ENCODE measurements at places on chromosomes 7 and 10.

GRCh38 chr7:87852306-87852705 is 23.9 kb downstream of the SLC25A40 start:
- DNase-seq = no peak

DNA sequence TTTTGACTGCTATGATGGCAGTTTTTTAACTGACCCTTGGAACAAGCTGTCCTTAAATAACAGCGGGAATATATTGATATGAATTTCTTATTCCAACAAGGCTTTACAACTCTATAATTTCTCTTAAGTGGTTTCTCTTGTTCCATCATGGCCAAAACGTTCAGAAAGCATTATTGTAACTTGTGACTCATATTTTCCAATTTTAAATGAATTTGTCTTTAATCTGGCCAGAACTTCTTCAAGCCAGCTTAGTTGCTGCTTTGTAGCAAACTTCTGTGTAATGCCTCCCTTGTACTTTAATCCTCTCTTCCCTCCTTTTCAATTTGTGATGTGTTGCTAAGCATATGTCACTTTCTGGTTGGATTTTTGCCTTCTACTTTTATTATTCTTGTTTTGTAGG is 271.9 kb downstream of the KIF20B start:
- no peak for DNase-seq

DNA sequence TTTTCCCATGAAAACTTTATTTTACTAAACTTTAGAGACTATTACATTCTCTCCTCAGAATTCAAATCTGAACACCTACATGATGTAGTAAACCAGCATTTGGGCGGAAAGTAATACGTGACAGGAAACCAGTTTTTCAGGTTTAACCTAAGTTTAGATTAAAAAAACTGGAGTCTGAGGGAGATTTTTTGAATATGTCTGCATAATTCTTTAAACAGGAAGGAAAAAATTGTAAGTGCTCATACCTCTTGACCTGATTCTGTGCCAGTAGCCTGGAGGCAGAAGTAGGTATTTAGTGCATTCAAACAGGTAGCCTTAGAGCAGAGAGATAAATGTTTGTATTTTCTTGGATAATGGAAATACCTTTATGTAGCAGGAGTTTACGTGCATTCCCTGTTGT is 224.3 kb downstream of the MDFIC start:
- DNase-seq = no peak

GRCh38 chr7:94547126-94547525 is 37.5 kb downstream of the CASD1 start:
- DNase-seq = no peak

GRCh38 chr7:35624299-35625186 is 70.4 kb downstream of the HERPUD2 start:
- peak; percentile 42 for DNase-seq

DNA sequence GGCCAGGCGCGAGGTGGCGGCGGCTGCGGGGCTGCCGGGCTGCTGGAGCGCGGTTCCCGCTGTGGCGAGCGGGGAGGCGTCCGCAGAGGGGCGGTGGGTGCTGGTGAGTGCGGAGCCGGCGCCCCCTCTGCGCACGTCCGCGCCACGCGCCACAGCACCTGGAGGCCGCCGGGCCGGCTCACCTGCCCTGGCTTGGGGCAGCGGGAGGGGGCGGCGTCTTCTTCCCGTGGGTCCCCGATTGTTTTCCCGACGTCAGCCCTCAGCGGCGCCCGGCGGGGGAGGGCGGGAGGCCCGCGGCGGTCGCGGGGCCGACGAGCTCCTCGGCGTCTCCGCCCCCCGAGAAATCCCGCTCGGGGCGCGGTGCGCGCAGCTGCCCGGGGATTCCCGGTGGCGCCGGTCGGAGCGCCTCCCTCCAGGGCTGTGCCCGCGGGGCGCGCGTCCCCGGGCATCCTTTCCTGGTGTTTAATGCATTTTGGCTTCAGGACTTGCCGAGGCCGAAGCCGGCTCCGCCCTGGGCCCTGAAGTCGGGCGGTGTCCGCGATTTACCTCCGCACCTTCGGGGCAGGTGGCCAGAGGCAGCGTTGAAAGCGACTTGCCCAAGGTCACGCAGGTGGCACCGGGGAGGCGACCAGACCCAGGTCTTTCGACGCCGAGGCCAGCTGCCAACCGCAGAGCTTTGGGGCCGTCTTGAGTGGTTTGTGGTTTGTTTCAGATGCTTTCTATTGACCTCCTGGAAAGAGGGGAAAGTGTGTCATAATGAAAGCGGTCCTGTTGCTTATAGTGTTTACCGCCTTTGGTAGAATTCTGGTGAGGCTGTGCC is 561 bp downstream of the PLEKHA1 start:
- DNase-seq = peak; percentile 33

- DNase-seq = no peak
Measured at GRCh38 chr10:31871266-31872065, 57.2 kb downstream of the ARHGAP12 start.

DNA sequence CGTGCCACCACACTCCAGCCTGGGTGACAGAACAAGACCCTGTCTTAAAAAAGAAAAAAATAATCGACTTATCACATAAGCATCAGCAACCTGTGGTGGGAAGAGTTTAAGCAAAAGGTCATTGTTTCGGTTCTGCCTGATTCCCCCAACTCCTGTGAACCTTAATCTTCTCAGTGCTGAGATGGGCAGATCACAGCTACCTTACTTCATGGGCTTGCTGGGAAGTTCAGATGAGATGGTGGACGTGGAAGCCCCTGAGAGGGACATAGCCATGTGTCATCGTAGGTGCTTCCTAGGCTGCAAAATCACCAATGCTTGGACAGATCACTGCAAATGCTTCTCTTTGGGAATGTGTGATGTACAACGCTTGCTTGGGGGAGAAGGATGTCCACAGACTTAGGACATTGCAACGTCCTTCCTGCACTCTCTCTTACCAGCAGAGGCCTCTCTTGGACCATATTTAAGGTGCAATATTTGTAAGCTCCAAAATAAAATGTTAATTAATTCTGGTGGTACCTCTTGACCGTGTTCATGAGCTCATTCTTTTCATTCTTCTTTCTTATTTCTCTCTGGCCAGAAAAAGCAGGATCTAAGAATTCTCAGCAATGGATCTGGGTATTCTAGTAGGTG is 8.6 kb downstream of the GJD4 start:
- no peak for DNase-seq

DNA sequence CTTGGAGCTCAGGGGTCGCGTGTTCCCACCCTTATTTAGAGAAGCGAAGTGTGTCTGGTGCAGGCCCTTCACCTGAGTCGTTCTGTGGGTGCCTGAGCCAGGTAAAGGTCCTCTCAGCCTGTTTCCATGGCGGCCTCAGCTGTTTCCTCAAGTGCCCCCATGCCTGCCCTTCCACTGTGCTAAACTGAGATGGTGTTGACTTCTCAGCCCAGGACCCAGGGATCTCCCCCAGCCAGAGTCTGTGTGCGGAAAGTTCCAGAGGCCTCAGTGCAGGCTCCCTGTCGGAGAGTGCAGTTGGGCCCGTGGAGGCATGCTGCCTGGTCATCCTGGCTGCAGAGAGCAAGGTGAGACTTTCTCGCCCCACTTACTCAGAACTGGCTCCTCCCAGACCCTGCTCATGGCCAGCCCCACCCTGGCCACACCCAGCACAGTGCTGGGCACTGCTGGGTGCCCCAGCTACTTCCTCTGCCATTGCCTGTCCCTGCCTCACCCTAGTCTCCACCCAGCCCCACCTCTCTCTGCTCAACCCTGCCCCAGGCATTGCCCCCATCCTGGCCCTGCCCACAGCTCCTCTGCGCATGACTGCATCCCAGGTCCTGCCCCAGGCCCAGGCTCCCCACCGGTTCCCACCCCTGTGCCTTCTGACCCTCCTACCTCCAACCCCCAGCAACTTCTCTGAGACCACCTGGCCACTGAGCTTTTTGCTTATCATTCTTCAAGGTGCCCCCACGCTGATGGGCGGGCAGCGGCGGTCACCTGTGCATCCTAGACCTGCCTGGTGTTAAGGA is 20.3 kb downstream of the NACAD start:
- no peak for DNase-seq

GRCh38 chr7:122407195-122407594 is 102.6 kb upstream of the FEZF1 start:
- DNase-seq = no peak

DNA sequence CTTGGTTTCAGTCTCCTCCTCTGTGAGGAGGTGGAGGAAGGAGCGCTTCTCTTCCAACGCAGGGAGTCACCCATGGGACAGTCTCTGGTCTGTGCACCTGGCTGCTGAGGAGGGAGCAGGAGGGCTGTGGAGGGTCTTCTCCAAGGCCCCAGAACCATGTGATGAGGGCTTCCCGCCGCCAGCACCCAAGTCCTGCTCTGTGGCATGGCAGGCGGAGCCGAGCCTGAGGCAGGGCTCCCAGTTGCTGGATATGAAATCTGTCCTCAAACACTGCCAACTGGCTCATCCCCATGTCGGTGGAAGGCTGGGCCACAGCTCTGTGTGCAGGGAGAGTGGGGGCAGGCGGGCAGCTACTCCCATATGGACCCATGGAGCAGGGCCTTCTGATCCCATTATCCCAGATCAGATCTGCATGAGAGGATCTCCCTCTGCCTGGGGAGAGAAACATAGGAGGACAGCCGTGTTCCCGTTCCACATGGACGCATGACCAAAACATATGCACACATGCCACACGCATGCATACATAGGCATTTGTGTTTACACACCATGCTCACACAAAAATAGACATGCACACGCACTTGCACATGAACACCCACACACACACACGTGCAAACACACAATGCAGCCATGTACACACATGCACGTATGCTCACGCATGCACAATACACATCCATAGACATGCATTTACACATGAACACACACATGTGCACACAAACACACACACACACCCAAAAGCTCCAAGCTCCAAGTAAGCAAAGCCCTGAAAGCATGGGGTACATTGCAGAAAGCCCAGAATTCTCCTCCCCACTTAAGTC is 38.8 kb upstream of the EN2 start:
- no peak for DNase-seq

GRCh38 chr7:135597926-135598305 is 40.2 kb downstream of the NUP205 start:
- no peak for DNase-seq

- no peak for DNase-seq
Measured at GRCh38 chr7:68980011-68980410, 618.3 kb upstream of the AUTS2 start.

DNA sequence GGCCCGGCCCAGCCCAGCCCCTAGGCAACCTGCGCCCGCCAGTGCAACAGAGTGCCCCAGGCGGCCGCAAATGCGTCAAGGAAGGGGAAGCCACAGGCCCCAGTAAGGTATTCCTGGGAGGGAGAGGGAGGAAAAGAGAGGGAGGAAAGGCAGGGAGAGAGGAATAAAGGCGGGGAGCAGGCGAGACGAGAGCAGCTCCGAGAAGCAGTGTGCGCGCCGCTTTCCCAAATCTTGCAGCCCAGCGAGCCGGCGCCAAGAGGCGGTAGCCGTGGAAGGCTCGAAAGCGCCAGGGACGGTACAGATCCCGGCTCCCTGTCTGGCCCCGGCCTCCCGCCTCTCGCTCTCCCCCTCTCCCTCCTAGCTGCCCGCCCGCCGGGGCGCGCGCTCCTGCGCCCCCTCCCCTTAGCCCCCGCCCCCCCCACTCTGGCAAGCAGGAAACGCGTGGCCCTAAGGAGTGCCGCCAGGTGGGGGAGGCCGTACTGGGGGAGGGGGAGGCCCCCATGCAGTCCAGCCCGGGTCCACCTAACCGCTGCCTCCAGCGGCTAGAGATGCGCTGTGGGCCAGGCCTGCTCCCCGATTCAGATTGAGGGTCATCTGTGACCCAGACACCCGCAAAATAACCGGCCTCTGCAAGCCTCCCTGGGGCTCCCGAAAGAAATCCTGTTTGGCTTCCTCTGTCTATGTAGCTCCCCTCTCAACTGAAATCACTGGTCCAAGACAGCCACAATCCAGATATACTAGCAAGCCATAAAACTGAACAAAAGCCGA is 4.3 kb downstream of the HOXA10 start:
- no peak for DNase-seq

DNA sequence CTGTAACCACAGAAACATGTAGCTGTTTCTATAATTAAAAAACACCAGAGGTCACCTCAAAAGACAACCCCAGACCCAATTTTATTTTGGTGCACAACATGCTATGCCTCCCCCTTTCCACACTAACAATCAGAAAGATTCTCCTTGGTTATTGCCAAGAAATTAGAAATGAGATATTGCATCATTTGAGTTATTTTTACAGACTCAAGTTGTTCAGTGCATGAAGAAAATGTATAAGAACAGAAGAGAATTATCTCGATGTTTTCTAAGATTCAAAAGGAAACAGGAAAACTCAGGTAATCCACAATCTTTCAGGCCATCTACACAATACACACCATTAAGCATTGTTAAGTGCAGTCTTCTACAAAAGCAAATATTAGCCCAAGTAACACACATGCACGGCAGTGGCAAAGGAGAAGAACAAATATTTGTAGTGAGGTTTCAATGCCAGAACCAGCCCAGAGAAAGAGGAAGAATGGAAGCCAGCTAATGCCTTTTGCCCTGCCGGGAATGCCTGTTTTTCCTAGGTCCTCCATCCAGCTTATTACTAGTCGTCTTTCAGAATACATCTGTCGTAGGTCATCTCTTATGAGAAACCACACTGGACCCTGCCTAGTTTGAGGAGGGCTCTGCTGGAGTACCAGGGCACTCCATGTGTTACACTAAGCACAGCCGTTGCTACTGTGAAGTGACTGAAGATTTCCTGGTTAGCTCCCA is 67.6 kb upstream of the C1GALT1 start:
- DNase-seq = no peak

GRCh38 chr7:118467381-118467780 is 242.9 kb downstream of the ANKRD7 start:
- DNase-seq = no peak

- DNase-seq = no peak
Measured at GRCh38 chr10:102431452-102432124, 786 bp downstream of the CUEDC2 start.

GRCh38 chr10:19782430-19783089 is 33.7 kb upstream of the PLXDC2 start:
- no peak for DNase-seq

- DNase-seq = no peak
Measured at GRCh38 chr7:100588438-100588837, 2.3 kb downstream of the FBXO24 start.

DNA sequence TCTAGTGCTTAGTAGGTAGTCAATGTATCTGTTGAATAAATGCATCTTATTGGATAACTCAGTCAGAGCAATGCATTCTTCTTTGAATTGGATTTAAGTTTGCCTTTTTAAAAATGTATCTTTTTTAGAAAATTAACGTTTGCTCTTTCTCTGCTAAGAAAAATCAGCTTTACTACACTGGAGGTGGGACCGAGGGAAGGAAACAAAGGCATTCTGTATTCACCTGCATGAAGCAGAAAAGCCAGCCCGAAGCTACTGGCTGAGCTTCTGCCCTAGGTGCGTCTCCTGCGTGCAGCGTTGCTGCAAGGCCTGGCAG is 22.2 kb upstream of the ITGB1 start:
- no peak for DNase-seq

Data from neural crest cell (in vitro differentiated cells).